ENCODE measurements at places on chromosomes 5 and 9. TPM values are rescaled to one million over a fixed set of nuclear protein-coding genes. Genes with fewer than 3 reads are reported as not detected.

UBLCP1 gene
- total RNA-seq = 23.1 TPM

RPL12 gene
- 847 TPM for total RNA-seq

DNAI1 gene
- 0.20 TPM for total RNA-seq

LPAR1 gene
- total RNA-seq = 74.5 TPM

TLX3 gene
- not detected for total RNA-seq

LURAP1L gene
- 28.9 TPM for total RNA-seq

KCNT1 gene
- not detected for total RNA-seq

TBC1D13 gene
- 8.8 TPM for total RNA-seq

SLC25A46 gene
- total RNA-seq = 102 TPM

ORM2 gene
- not detected for total RNA-seq
